ENCODE measurements at places on chromosomes 1 and 21.

GRCh38 chr1:226975259-226976250 is 35.5 kb downstream of the COQ8A start:
- no peak for DNase-seq

DNA sequence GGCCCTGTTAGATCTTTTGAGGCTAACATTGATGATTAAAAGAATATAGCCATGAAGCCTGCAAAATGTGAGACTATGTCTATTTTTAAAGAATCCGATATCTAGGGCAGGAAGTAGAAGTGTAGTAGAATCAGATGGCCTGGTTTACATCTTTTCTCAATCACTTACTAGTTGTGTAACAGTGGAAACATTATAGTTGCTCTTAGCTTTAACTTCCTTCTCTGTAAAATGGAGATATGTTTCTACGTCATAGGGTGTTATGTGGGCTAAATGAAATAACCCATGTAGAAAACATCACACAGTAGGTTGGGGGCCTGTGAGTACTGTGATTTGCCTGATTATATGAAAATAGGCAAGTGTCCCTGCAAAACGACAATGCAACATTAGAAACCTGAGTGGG is 4.4 kb upstream of the IGFN1 start:
- no peak for DNase-seq

DNA sequence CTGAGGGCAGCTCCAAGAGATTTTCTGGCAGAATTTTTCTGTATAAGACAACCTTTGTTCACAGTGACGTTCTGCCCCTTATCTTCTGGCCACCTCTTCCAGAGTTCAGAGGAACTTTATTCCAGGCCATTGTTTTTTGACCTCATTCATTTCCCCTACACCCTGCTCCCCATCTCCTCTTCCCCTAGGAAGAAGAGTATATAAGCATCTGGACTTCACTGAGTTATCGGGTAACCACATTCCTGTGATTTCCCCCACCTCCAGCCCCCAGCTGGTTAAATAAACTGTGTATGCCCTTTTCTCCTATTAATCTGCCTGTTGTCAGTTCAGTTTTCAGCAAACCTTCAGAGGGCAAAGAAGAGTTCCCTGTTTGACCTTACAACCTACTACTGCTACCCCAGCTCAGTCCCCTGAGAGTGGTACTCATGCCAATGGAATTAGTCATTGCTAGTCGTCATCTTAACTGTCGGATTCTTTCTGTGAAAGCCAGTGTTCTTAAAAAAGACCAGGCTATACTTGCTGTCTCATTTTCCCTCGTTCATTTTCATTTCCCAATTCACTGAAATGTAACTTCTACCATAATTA is 14.3 kb upstream of the ALG14 start:
- no peak for DNase-seq

DNA sequence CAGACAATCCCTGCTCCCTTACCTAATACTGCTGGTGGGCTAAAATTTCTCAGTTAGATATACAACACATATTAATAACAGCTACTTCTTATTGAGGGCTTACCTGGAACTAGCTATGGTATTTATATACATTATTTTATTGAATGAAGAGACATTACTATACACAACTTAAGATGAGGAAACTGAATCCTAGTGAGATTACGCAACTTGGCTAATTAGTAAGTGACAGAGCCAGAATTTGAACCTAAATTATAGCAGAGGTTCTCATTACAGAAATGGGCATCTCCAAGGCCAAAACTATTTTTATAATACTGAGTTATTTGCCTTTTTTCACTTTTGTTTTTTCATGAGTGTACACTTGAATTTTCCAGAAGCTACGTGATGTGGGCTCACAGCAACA is 44.5 kb upstream of the SMYD2 start:
- DNase-seq = no peak

- no peak for DNase-seq
Measured at GRCh38 chr21:20998886-20999285, 677 bp downstream of the NCAM2 start.

DNA sequence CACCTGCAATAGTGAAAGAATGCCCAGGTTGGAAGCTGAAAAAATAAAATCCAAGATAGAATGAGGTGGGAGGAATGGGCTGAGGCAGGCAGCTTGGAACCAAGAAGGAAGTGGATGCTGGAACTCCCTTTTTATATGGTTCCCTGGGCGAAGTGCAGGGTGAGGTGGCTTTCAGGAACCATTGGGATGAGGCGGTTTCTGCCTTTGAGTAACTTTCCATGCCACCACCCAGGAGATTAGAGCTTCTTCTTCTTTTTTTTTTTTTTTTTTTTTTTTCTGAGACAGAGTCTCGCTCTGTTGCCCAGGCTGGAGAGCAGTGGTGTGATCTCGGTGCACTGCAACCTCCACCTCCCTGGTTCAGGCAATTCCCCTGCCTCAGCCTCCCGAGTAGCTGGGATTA is 17.8 kb upstream of the MRPS6 start:
- no peak for DNase-seq

- no peak for DNase-seq
Measured at GRCh38 chr1:84675106-84675505, 15.2 kb downstream of the SSX2IP start.

DNA sequence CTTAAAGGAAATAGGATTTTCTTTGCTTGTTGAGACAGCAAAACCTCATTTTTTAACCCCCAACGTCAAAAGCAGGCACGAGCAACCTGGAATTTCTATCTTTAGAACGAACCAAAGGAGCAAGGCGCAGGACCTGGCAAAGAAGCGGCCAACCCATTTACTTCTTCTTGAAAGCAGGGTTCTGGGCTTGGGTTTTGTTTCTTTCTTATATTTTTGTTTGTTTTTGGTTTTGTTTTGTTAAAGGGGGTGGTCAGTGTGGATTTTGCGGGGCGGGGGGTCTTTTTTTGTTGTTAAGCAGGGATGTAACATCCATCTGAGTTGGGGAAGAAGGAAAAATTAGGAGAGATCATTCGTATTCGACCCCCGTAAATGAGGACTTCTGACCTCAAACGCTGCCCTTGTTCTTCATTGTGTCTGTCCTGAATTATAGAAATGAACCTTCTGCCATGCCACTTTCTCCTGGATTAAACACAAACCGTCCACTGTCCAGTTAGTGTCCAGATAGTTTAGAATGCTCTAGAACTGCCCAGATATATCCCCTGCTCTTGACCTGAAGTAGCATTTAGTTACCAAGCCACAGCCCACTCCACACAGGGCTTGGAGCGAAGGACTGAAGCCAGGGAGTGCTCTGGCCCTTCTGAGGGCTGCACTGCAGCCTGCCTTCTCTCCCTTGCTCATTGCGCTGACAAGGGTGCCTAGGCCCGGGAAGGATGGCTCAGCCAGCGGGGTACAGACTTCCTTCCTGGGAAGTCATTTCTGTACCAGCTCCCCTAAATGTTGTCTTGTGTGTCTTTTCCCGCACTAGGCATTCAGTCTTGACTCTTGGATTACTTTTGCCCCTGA is 909 bp upstream of the APP start:
- no peak for DNase-seq

- no peak for DNase-seq
Measured at GRCh38 chr1:33131191-33131590, 50.2 kb downstream of the AZIN2 start.

GRCh38 chr1:48049823-48050535 is 52.8 kb upstream of the TRABD2B start:
- no peak for DNase-seq

- no peak for DNase-seq
Measured at GRCh38 chr1:56359056-56359455, 220.3 kb downstream of the PLPP3 start.

- no peak for DNase-seq
Measured at GRCh38 chr21:32332463-32332951, 33.9 kb downstream of the MRAP start.

DNA sequence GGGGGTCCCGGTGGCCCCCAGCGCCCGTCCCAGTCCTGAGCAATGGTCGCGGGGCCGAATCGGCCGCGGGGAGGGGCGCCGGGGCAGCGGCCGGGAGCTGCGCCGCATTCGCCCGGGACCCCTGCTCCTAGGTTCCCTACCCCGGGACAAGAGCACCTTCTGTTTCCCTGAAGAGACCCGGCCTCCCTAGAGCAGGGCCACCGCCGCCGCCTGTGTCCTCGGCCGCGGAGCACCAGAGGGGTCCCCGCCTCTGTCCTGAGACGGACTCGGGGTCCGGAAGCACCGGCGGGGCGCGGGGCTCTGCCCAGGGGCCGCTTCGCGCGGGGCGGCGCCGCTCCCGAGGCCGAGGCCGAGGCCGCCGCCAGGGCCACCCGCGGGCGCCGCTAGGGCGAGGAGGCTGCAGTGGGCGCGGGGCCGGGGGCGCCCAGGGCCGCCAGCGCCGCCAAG is 157.9 kb downstream of the CASZ1 start:
- DNase-seq = no peak

- DNase-seq = no peak
Measured at GRCh38 chr1:40898431-40898901, 36.3 kb upstream of the CITED4 start.

DNA sequence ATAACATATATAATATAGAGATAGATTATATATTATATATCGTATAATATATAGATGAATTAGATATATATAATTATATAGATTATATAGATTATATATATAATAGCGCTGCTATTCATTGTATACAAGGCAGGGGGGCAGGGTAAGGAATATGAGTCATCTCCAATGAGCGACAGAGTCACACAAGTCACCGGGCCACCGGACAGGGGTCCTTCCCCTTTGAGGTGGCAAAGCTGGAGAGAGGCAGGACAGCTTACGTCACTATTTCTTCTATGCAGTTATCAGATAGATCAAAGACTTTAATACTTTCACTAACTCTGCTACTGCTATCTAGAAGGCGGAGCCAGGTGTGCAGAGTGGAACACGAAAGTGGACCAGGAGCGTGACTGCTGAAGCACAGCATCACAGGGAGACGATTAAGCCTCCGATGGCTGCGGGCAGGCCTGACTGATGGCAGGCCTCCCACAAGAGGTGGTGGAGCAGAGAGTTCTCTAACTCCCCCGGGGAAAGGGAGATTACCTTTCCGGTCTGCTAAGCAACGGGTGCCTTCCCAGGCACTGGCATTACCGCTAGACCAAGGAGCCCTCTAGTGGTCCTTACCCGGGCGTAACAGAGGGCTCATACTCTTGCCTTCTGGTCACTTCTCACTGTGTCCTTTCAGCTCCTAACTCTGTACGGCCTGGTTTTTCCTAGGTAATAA is 2154.7 kb downstream of the MRPL39 start:
- DNase-seq = peak; percentile 5

DNA sequence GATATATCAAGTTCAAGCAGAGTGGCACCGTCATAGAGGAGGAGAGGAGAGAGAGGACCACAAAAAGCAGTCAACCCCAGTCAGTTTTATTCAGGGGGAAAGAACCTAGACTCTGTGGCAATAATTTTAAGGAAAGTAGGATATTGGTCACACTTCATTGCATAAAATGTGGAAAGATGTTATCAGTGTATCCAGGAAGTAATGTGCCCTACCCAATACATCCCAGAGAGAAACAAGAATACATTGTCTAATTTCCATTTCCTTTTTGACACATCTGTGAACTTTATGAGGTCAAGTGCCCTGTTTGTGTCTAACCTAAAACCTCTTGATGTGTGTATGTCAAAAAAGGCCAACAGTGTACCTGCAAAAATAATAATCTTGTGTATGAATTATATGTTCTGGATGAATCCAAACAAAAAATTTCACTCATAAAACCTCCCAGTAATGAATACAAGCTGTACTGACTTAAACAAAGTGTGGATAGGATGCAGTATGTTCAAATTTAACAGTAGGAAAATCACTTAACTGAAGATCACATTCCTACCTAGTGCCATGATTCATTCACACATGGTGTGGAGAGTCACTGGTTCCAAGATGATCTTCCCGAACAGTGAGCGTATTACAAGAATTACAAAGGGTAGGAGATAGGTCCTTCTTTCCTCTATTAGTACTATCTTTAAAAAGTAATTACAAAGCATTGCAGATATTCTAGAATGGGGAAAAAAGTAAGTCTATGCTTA is 712.1 kb upstream of the CXADR start:
- no peak for DNase-seq

DNA sequence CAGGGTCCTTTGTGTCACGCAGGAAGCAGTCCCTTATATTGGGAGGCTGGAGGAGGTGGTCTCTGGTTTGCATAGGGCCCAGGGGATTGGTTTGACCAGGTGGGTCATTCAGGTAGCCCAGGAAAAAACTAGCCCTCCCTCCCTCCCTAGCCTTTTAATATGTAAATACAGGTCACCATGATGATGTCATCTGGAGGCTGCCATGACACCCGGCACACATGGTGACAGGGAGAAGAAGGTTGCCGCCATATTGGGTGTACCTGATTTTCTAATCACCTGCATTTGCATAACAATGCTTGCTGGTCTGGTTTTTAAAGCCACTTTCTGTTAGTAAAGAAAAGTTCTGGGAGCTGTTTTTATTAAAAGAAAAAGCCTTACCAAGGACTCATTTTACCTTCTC is 791.0 kb upstream of the ADGRL4 start:
- no peak for DNase-seq

DNA sequence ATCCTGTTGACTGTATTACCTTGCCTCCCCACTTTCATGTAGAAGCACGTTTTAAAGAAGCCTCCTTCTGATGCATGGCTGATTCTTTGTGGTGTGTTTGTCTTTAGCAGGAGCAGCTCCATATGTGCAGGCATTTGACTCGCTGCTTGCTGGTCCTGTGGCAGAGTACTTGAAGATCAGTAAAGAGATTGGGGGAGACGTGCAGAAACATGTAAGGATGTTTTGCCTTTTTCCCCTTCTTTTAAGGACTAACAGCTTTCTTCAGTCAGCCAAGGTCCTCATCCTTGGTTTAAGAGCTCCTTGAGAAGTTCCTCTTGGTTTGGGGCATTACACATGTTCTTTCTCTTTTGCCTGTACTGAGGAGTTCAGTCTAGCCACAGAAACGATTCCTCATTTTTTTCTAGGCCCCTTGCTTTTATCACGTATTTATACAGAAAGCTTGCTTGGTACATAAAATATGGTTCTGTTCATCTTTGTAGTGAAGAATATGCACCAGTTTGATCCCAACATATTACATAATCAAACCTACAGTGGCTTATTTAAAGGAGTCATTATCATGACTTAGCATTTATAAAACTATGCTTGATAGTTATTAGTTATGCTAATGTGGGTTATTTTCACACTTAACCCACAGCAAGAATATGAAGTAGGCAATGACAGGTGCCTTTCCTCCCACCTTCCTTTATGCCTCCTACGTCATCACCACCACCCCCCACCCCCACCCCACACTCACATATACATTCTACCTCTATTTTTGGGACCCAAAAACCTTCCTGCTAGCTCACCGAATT is 19.6 kb downstream of the CAP1 start:
- no peak for DNase-seq

DNA sequence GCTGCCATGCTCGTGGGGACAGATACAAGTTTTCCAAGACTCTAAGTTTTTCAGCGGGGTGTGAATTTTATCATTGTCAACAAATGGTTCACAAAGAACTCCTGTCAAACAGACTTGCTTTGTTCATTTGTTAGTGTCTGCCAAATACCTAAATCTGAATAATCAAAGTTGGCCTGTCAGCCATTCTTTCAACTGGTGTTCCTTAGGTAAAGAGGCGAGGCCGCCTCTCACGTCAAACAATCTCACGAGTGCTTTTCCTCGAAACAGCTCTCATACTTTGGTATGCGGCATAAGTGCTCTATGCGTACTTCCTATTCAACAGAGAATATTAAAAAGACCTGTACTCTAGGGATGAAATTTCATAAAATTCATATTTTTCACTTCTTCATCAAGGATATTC is 51.4 kb upstream of the KANK4 start:
- no peak for DNase-seq

GRCh38 chr1:160798439-160798838 is 2.5 kb downstream of the LY9 start:
- no peak for DNase-seq

Measured in stimulated activated CD4-positive, alpha-beta T cell treated with anti-CD3 and anti-CD28 coated beads, Interleukin-1b, Interleukin-23, amount 100 ng/mL, for 48 hours (primary cell).